Stimulated activated CD4-positive, alpha-beta T cell treated with anti-CD3 and anti-CD28 coated beads, TNF-alpha, amount 100 ng/mL, for 1 hour (primary cell): ENCODE measurements at places on chromosomes 12 and 14.

- DNase-seq = no peak
These were observed 146.9 kb downstream of the BCL11B start for GRCh38 chr14:99125113-99125512.

- DNase-seq = no peak
These were observed 24.8 kb downstream of the FOS start for GRCh38 chr14:75303381-75303789.

- DNase-seq = no peak
These were observed 101.0 kb upstream of the PTPRR start for GRCh38 chr12:71021491-71021890.

DNA sequence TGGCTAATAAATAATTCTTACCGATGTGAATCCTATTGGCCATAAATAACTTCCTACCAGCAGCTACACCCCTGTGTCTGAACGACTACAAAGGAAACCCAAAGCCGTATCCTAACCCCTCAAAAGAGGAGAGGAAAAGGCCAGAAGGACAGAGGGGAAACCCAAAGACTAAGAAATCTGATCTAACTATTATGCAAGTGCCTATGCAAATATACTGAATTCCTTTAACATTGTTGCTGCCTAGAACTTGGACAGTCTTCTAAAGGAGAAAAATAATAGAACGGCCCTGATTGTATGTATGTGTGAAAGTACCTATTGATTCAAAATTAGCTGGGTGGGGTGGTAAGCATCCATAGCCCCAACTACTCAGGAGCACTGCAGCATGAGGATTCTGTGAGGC, 997 bp downstream of the PLEKHG7 start:
- no peak for DNase-seq

DNA sequence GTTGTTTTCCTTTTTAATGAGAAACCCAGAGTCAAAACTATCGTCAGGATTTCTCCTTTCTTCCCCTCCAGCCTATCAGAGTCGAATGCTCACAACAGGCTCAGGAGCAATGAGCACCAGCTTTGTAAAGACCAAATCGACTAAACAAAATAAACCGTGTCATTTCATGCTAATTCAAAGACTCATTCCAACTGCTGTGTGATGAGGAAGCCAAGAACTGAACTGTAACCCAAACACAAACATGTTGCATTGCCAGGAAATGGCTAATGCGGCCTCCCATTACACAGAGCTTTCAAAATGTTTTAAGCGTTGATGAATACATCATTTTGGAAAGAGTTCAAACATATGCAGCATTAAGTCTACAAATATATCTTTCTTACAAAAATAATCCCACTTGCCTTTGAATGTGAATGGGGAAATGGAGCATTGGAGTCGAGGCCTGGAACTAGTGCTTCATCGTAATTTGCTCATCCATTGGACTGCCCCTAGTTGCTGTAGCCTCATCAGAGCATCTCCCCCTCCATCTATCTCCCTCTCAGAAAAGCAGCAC, 349.5 kb downstream of the GXYLT1 start:
- no peak for DNase-seq

DNA sequence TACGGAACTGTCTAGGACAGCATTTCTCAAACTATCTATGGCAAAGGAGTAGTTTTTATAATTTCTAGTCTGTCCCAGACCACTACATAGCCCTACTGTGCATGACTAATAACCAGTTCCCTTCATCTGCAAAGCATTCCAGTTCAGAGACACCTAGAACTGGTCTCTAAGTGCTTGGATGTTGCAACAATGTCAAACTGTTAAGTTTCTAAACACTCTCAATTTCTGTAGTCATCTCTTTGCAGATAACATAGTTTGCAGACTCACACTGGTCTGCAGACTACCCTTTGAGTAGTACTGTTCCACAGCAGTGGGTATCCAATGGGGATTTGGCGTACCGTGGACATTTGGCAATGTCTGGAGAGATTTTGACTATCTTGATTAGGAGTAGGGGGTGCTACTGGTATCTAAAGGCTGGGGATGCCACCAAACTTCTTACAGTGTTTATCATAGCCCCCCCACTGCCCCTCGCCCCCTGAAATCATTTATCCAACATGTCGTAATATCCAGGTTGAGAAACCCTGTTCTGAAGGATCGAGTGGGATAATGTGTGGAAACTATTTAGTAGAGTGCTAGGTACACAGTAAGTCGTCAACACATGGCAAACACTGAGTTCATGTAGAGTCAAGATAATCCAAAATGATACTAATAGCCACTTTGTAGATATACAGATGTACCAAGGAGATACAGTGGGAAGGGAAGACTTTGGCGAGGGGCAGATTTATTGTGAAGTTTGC, 1.7 kb downstream of the C12orf76 start:
- DNase-seq = no peak

DNA sequence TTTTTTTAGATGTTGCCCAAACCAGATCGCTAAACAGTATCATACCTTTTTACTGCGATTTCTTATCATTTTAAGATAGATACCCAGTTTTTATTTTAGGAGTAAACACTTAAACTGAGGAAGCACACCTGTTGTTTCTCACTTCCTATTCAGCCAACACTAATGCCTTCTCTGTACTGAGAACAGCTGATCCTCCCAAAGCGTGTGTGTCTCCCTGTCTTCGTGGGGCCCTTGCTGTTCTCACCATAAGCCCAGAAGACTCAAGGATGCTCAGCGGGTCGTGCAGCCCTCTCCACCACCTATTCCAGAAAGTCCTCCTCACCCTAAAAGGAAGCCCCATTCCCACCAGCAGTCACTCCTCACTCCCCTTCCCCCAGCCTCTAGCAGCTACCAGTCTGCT, 14.8 kb downstream of the PPP2R5C start:
- DNase-seq = no peak

GRCh38 chr14:88632512-88632911, 69.7 kb downstream of the ZC3H14 start:
- DNase-seq = no peak

GRCh38 chr12:79886917-79887519, 47.9 kb downstream of the PPP1R12A start:
- DNase-seq = no peak

DNA sequence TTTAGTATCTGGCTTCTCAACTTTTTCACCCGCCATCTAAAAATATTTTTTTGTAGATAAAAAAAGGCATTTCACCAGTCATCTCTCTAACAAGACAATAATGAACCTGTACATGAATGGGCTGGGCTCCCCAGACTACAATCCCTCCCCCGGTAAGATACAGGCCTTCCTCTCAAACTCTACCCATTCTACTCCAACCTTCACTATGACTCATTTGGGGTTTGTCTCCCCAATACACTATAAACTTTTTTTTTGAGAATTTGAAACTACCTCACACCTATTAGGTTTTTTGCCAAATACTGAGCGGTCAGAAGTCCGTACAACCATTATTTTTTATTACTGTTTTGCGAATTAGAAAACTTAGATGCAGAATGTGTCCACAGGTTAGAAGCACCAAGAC, 784 bp downstream of the RPL6 start:
- no peak for DNase-seq

- DNase-seq = no peak
These were observed 117.8 kb downstream of the TTC7B start for GRCh38 chr14:90698379-90698869.

- no peak for DNase-seq
These were observed 29.9 kb downstream of the ANO4 start for GRCh38 chr12:100824476-100824875.

GRCh38 chr14:51792809-51793208, 67.6 kb upstream of the GNG2 start:
- no peak for DNase-seq

GRCh38 chr14:68085742-68086141, 266.2 kb downstream of the RAD51B start:
- no peak for DNase-seq

GRCh38 chr14:54387328-54387727, 9.5 kb upstream of the CDKN3 start:
- DNase-seq = no peak
